ENCODE measurements at places on chromosomes 7 and 10.

GRCh38 chr10:60917331-60918280, 26.4 kb downstream of the RHOBTB1 start:
- DNase-seq, result no peak

GRCh38 chr7:26171601-26172000, 19.6 kb downstream of the NFE2L3 start:
- no peak for DNase-seq

- no peak for DNase-seq
These were observed 160.8 kb downstream of the SPAG6 start for GRCh38 chr10:22505911-22506685.

- DNase-seq, result no peak
These were observed 190.0 kb downstream of the PLXNA4 start for GRCh38 chr7:132386201-132386681.

- peak; percentile 59 for DNase-seq
These were observed 151.5 kb upstream of the FAM3C start for GRCh38 chr7:121547544-121548092.

DNA sequence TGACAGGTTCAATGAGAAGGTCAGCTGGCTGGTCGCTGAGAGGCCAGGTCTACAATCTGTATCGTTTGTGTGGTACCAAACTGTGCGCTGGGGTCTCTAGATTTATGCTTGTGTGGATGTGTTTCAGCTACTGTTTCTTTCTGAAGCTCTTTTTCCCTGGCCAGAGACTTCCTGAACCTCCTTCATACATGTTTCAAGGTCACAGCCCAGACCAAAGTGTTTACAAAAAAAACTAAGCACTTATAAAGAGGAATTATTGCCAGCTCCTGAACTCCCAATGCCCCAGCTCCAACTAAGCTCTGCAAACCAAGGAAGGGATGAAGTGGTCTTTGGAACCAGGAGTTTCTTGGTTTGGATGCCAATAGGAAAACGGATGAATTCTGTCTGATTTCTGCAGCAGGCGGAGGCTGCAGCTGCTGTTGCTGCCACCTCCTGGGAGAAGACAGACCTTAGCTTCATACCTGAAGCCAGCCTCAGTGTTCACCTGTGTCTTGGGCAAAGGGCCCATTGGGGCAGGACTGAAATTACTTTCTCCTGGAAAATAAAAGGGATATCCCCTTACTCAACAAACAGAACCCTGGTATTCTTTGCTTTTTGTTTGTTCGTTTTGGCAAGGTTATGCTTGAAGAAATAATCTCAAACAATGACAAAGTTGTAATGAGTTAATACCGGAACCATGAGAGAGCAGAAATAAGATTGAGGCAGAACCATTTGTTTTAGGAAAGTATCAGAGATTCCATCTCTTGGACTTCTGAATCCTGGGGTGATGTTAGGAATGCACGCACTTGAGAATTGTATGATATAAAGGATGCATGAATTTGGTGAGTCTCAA, 24.6 kb upstream of the MKLN1 start:
- DNase-seq, result peak; percentile 31

- no peak for DNase-seq
These were observed 103.9 kb upstream of the POT1 start for GRCh38 chr7:125033506-125033905.
